ENCODE measurements at places on chromosomes 11 and 22.

GRCh38 chr11:62295504-62295903, 3.4 kb downstream of the SCGB1D4 start:
- DNase-seq = no peak

- no peak for DNase-seq
Observed at GRCh38 chr11:71563406-71563805, 2.0 kb upstream of the KRTAP5-10 start.

GRCh38 chr22:44492036-44492405, 6.0 kb downstream of the RTL6 start:
- no peak for DNase-seq

DNA sequence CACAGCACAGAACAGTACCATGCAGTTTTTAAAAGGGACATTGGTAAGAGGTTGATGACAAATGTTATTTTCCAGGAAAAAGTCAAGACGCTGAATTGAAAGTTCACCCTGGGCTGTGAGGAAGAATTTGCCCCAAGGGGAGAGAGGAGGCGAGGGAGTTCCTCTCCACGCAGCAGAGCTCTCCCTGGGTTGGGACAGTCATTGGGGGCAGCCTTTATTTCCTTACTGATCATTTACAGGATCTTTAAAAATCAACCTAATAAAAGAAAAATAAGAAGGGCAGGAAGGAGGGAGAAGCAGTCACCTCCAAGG, 49.9 kb upstream of the WNT7B start:
- DNase-seq = no peak
